Tongue (tissue), 3 donors: ENCODE measurements at places on chromosomes 4 and X. TPM values are rescaled to one million over a fixed set of nuclear protein-coding genes. Genes with fewer than 3 reads are reported as not detected.

GRCh38 chrX:53440101-53440500, 5.9 kb upstream of the HSD17B10 start:
- DNase-seq: no peak

GRCh38 chr4:17468619-17469221, 43.2 kb downstream of the QDPR start:
- peak; percentile 79 for DNase-seq

GPR82 gene
- 0.10 TPM for total RNA-seq

CFI gene
- total RNA-seq: 11.8 TPM

CCNG2 gene
- 94.2 TPM for total RNA-seq

C4orf51 gene
- not detected for total RNA-seq

TCP11X1 gene
- not detected for total RNA-seq

GPR119 gene
- total RNA-seq: not detected
